ENCODE measurements at places on chromosomes 3 and 15. TPM values are rescaled to one million over a fixed set of nuclear protein-coding genes. Genes with fewer than 3 reads are reported as not detected.
A peak's percentile ranks its signal among the peaks of the same experiment; 100 is the strongest.

- DNase-seq = peak; percentile 40
Observed at GRCh38 chr3:123286308-123287023, 84.7 kb downstream of the SEC22A start.

DNA sequence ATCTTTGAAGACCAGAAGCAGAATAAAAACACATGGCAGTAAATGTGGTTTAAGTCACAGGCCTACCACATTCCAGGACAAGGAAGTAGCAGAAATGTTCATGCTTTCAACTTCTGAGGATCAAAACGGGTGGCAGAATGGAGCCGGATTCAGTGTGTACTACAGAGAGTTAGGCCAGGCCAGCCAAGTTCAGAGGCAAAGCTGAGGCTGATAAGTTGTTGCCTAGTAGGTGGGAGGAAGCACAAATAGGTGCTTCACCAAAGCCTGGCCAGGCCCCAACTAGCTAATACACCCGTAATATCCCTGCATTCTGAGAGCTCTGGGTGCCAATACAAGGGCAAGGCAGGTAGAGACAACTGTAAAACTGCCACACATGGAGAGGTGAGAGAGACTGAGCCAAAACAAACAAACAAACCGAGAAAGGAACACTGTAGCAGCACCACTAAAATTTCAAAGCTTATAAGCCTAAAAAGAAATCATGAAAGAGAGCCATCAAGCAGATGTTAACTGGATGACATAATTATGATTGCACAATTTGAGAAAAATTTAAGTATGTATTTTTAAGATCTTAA is 156.4 kb upstream of the CBLB start:
- no peak for DNase-seq

GRCh38 chr15:72866182-72866581 is 82.6 kb upstream of the ADPGK start:
- no peak for DNase-seq

Gene CCR9
- not detected for total RNA-seq

DNA sequence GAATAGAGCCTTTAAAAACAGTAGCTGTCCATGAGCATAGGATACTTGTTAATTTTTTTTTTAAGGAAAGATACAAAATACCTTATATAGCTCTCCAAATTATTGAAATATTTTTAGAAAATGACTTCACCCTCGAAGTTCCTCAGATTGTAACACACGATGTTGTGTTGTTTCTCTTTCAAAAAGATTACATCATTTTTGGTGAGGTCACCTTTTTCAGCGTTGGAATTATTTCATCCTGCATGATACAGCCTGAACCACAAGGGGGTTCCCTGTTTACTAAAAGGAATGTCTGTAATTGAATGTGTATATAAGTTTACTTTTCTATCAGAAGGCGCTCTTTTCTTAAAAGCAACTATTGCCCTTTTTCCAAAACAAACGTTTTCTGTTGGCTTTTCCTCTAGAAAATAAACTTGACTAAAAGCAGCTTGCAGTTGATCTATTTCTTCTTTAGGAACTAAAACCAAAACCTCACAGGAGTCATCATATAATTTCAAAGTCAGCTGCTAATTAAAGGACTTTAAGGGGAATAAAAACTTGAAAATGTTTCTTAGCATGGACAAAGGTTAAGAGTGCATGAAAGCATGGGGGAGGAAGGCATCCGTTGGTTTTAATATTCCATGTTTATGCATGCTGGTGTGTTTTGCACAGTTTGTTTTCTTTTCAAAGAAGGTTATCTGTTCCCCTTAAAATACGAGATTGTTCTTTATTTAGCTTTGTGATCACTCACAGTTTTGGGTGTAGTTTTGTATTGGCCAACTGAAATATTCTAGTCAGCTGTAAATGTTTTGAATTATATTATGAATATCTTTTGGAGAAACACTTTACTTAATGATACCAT is 29.4 kb downstream of the LYSMD4 start:
- peak; percentile 84 for DNase-seq

All from dermis microvascular lymphatic vessel endothelial cell (primary cell).